Suprapubic skin (tissue), 4 donors: ENCODE measurements at places on chromosomes 3 and 15.

DNA sequence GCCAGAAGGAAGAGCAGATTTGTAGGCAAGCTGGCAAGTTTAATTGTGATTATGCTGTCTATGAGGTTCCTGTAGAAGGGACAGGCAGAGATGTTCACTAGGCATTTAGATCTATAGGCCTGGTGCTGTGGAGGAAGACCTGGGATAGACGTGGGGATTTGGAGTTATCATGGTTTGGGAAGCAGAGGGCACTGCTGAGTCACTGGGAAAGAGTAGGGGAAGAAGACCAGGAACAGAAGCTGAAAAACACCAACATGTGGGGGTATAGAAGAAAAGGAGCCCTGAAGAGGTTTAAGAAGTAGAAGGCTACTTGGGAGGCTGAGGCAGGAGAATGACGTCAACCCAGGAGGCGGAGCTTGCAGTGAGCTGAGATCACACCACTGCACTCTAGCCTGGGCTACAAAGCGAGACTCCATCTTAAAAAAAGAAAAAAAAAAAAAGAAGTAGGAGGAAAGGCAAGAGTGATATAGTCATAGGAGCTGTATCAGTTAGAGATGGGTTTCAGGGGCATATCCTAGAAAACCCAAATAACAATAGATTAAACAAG is 19.3 kb downstream of the GRK7 start:
- no peak for DNase-seq
- no peaks in the 10 kb centered on the region for H3K4me1 ChIP-seq
- H3K4me3 ChIP-seq: no peak overlapping the region
- H3K36me3 ChIP-seq: no peaks in the 10 kb centered on the region

DNA sequence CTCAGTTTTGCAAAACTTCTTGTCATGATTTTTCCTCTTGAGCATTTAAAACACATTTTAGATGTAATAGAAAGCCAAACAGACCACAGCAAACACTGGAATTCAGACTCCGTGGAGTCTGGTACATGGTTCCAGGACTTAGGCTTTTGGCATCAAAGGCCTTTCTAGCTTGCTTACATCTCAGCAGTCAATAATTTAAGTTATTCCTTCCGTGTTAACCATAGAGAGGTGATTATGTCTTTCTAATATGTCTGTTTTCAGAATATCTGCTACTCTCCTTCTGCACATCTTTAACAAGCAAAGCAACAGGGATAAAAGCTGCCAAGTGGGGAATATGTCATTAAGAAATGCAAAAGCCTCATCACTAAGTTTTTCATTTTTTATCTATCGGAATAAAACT is 171.7 kb upstream of the CRBN start:
- DNase-seq: no peak
- no peaks in the 10 kb centered on the region for H3K27me3 ChIP-seq
- no peak overlapping the region for H3K27ac ChIP-seq
- no peak overlapping the region for H3K4me3 ChIP-seq

GRCh38 chr3:185693985-185694653 is 108.0 kb downstream of the SENP2 start:
- DNase-seq: no peak
- H3K36me3 ChIP-seq: no peaks in the 10 kb centered on the region
- H3K4me1 ChIP-seq: no peaks in the 10 kb centered on the region
- H3K4me3 ChIP-seq: no peak overlapping the region
- no peak overlapping the region for H3K27ac ChIP-seq
- H3K27me3 ChIP-seq: no peaks in the 10 kb centered on the region

GRCh38 chr15:99169769-99170311 is 65.0 kb downstream of the SYNM start:
- DNase-seq: no peak
- H3K4me1 ChIP-seq: no peaks in the 10 kb centered on the region
- no peaks in the 10 kb centered on the region for H3K27me3 ChIP-seq
- peaks cover 58% of the 10 kb centered on the region for H3K36me3 ChIP-seq
- H3K4me3 ChIP-seq: no peak overlapping the region
- peak overlapping the region; percentile 61 for H3K27ac ChIP-seq

DNA sequence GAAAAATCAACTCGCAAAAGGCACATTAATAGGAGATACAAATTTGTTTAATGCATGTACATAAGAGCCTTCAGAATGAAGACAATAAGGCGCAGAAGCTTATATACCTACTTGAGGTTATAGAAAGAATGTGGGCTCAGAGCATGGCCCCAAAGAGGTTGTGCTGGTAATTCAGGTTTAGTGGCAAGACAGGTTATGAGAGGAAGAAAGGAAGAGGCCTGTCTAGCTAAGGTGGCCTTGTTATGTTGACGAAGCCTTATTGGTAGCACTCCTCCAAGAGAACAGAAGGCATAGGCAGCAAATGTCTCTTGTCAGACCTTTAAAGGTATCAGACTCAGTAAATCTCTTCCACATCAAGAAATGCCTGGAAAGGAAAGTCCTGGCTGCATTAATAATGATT is 290.8 kb downstream of the MCTP2 start:
- H3K36me3 ChIP-seq: no peaks in the 10 kb centered on the region
- H3K27ac ChIP-seq: no peak overlapping the region
- no peaks in the 10 kb centered on the region for H3K27me3 ChIP-seq
- DNase-seq: no peak
- H3K4me3 ChIP-seq: no peak overlapping the region
